ENCODE measurements at places on chromosomes 12 and 14.

DNA sequence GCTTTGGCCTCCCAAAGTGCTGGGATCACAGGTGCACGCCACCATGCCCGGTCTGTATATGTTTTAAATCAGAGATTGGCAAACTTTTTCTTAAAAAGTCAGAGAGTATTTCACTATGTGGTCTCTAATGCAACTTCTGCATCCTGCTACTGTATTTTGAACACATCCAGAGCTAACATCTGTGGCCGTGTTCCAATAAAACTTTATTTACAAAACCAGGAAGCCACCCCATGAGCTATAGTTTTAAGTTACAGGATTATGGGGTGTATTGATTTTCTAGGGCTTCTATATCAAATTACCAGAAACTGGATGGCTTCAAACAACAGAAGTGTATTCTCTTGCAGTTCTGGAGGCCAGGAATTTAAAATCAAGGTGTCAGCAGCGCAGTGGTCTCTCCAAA lies 5.3 kb upstream of the RBM19 start:
- DNase-seq: no peak

- peak; percentile 67 for DNase-seq
These were observed 17.8 kb upstream of the RFC5 start for GRCh38 chr12:117998719-117999118.

GRCh38 chr12:21642707-21643389 lies 14.8 kb downstream of the LDHB start:
- no peak for DNase-seq

DNA sequence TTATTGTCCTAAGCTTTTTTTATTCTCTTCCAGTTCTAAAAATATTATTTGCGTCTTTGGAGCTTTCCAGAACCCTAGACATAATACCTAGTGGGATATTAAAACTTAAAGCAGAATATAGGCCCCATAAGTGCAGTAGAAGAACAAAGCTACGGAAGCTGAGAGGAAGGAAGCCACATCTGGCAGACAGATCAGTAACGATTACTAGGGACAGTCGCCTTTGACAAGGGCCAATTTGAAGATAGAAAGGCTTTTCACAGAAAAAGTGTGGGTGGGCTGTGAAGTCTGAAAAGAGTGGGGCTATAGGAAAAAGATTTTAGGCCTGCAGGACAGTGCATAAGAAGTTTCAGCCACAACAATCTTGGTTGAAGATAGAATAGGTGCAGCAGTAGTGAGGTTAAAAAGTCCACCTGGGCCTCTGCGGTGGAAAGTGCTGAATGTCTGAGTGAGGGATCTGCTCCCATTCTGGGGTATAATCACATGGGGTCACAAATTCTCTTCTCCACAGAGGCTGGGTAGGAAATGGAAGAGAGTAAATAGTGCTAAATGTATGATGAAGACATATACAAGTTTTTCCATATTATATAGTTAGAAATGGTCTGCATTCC lies 114.5 kb downstream of the CMAS start:
- no peak for DNase-seq

GRCh38 chr12:2387103-2387834 lies 334.5 kb downstream of the CACNA1C start:
- no peak for DNase-seq
